ENCODE measurements at places on chromosomes 1 and 21. TPM values are rescaled to one million over a fixed set of nuclear protein-coding genes. Genes with fewer than 3 reads are reported as not detected.

DNA sequence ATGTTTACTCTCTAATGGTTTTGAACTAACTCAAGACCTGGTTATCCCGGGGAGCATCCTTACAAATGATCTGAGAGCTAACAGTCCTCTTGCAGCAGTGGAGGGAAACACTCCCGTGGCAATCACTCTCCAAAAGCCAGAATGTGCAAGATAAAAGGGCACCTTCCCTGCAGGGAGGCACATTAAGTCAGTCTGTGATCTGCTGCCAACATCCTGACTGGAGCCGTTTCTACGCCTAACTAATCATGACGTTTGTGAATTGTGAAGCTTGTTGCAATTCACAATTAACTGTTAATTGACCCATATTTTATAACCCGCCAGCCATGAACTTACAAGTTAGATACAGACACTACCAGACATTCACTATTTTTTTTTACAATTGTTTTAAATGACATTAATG lies 52.1 kb upstream of the LGALS8 start:
- DNase-seq, result no peak

DNA sequence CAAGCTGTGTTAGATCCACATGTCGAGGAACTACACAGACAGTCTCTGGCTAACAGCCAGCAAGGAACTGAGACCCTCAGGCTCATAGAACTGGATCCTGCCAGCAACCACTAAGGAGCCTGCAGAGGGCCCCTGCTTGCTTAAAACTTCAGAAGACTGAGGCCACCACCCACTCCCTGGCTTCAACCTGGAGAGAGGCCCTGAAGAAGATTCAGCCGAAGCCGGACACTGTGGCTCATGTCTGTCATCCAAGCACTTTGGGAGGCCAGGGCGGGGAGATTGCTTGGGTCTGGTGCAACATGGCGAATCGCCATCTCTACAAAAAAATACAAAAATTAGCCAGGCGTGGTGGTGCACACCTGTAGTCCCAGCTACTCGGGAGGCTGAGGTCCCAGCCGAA lies 92.6 kb upstream of the TMPRSS2 start:
- no peak for DNase-seq

GRCh38 chr21:38486221-38486620 lies 12.1 kb downstream of the ERG start:
- no peak for DNase-seq

DNA sequence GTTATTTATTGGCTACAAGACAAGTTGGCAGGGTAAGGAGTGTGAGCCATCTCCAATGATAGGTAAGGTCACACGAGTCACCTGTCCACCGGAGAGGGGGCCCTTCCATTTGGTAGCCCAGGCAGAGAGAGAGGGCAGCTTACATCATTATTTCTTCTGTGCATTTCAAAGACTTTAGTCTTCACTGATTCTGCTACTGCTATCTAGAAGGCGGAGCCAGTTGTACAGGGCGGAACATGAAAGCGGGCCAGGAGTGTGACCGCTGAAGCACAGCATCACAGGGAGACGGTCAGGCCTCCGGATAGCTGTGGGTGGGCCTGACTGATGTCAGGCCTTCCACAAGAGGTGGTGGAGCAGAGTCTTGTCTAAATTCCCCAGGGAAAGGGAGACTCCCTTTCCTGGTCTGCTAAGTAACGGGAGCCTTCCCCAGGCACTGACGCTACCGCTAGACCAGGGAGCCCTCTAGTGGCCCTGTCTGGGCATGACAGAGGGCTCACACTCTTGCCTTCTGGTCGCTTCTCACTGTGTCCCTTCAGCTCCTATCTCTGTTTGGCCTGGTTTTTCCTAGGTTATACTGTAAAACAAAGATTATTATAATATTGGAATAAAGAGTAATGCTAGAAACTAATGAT lies 36.7 kb downstream of the ZNF695 start:
- DNase-seq, result peak; percentile 30

DNA sequence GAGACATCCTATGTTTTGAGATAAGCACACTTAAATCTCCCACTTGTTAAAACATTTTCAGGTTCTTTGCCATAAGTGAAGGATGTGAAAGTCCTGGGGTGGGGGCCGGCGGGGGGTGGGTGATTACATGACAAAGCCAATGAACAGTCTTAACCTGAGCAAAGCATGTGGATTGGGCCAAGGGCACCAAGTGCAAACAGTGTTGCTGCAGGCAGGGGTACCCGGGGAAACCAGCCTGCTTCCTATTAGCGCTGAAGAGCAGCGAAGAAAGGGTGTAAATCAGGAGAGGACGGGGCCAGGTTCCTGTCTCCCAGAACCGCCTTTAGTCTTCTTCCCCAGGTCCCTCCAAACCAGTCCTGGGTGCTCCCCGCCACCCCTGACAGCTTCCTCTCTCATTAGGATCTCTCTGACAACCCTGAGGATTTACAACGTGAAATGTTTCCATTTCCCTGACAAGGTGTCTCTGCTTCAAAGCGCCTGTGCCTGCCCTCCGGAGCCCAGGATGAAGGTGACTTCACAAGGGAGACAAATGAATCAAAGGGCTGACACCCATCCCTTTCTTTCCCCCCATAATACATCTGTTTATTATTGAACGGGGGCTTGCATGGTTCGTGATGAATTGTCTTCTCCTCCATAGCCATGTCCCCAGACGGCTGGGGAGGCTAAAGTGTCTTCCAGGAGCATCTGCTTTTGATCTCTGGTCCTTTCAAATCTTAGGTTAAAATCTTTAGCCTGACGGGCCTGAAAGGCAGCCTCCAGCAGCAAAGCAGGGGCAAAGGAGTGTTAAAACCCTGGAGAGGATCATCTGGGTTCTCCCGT lies 109.5 kb downstream of the TRABD2B start:
- no peak for DNase-seq

DNA sequence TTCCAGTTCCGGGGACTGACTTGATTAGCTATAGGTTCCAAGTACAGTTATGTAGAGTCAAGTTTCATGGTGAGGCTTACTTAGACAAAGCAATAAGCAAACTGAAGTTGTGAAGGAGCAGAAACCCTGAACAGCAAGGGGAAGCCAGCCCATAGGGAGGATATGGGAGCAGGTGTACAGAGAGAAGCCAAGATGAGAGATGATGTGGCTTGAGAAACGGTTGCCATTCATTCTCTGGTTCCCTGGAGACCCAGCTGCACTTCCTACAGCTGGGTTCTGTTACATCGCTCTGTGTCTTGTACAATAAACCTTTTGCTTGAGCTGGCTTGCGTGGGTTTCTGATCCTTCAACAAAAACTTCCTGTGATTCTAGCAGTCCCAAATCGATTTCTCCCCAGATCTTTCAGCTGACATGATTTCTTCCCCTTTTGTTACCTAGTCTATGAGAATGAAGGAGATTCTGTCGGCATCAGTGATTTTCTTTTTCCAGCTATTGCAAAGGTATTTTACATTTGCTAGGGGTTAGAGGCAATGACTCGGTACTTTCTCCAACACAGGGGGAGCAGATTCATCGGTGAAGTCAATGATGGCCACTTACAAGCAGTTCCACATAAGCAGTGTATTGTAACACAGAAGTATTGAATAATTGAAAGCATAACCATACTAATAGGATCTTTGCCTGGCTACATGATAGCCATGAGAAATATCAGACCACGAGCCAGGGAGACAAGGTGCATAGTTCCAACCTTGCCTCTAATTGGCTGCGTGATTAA lies 67.3 kb downstream of the URB2 start:
- DNase-seq, result no peak

- DNase-seq, result no peak
Observed at GRCh38 chr21:38295997-38296764, 39.4 kb downstream of the KCNJ15 start.

GRCh38 chr1:164504749-164505148 lies 54.2 kb upstream of the PBX1 start:
- no peak for DNase-seq

DNA sequence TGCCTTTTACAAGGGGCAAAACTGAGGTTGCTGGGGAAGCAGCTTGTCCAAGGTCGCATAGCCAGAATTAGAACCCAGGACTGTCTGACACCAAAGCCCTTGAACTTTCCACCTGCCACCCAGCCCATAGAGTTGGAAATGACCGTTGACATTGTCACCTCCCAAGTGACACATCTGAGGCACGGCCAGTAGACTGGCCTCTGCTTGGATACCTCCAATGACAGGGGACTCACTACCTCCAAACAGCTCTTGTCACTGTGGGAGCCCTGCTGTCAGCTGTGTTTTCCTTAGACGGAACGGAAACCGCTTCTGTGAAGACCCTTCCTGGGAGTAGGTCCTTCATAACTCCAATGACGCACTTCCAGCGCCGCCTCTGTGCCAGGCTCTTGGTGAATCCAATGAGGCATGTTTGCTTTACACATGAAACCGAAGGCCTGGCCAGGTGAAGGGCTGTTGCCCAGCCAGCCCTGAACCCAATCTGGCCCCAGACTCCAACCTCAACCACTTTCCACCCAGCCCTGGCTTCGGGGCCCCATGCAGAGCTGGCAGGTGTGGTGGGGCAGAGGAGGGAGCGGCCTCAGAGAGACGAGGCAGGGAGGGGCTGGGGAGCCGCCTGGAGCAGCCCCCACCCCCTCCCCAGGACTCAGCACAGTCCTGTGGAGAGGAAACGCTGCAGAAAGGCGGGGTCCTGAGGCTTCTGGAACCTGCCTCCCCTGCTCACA lies 109.2 kb upstream of the IFFO2 start:
- DNase-seq, result no peak

DNA sequence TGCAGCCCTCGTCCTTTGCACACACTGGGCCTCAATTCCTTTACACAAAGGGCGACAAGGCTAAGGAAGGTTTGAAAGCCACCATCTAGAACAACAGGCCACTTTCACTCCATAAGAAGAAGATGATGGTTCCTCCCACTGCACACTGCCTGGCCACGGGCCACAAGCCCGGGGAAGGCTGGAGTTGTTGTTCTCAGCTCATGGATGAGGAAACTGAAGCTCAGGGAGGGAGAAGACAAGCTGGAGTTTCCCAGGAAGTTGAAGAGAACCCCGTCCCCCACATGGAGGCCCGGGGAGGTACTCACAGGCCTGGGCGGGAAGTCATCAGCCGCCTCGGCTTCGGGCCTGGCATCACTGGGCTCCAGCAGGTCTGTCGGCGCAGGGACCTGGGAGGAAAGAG lies 24.6 kb upstream of the DDOST start:
- DNase-seq, result no peak

GRCh38 chr21:32881458-32881857 lies 109.9 kb upstream of the PAXBP1 start:
- no peak for DNase-seq

- DNase-seq, result no peak
Observed at GRCh38 chr1:206826394-206826793, 39.0 kb upstream of the IL20 start.

Gene TRIM58
- total RNA-seq, result not detected

Gene IQCC
- 2.9 TPM for total RNA-seq

Gene LAPTM5
- total RNA-seq, result not detected

Gene TNFSF18
- 4.5 TPM for total RNA-seq

Gene PHTF1
- total RNA-seq, result 9.6 TPM

Gene IFNLR1
- 2.6 TPM for total RNA-seq

Gene SLC35F3
- 2.5 TPM for total RNA-seq
